NCI-H1092 treated with DMSO at 0.1 percent for 48 hours (cell line): ENCODE measurements at places on chromosomes 13 and 19.

GRCh38 chr19:45352471-45352870 lies 11.9 kb downstream of the KLC3 start:
- DNase-seq = no peak

GRCh38 chr19:34989298-34989697 lies 10.8 kb upstream of the GRAMD1A start:
- no peak for DNase-seq

- no peak for DNase-seq
Measured at GRCh38 chr19:40322271-40322610, 26.0 kb downstream of the C19orf47 start.

GRCh38 chr19:45423589-45424190 lies at the start of gene ERCC1:
TSS of gene ERCC1 (minus strand) at chr19:45423917. CDS start at chr19:45423374, 543 bp downstream.
- peak; percentile 89 for DNase-seq

- no peak for DNase-seq
Measured at GRCh38 chr13:82480415-82480814, 1401.9 kb downstream of the SLITRK1 start.

GRCh38 chr13:111555903-111556302 lies 235.5 kb downstream of the TEX29 start:
- DNase-seq = no peak

GRCh38 chr19:40249781-40250180 lies 23.3 kb upstream of the CCNP start:
- DNase-seq = no peak

DNA sequence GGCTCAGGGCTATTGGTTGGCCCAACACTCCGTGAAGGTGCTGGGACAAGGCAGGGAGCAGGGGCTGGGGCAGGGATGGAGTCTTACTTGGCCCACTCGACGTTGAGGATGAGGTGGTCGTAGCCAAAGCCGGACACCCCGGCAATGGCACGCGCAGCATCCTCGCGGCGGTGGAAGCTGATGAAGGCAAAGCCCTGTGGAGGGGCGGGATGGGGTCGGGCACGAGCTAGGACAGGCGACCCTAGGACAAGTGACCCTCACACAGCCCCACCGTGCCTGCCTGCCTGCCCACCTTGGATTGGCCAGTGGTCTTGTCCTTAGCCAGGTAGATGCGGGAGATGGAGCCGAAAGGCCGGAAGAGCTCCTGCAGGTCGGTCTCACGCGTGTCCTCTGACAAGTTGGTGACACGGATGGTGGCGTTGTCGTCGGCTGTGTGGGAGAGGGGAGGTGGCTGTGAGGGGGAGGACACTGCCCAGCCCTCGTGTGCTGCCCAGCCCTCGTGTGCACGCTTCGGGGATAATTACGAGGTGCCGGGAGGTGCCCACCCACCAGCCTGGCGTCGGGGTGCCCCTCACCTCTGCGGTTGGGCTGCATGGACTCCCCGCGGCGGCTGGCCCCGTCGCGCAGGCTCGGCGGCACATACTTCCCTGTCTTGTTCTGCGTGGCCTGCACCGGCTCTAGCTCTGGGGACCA lies 4.0 kb downstream of the P2RY11 start:
- DNase-seq = no peak

- no peak for DNase-seq
Measured at GRCh38 chr19:28603453-28603852, 609.5 kb downstream of the UQCRFS1 start.

DNA sequence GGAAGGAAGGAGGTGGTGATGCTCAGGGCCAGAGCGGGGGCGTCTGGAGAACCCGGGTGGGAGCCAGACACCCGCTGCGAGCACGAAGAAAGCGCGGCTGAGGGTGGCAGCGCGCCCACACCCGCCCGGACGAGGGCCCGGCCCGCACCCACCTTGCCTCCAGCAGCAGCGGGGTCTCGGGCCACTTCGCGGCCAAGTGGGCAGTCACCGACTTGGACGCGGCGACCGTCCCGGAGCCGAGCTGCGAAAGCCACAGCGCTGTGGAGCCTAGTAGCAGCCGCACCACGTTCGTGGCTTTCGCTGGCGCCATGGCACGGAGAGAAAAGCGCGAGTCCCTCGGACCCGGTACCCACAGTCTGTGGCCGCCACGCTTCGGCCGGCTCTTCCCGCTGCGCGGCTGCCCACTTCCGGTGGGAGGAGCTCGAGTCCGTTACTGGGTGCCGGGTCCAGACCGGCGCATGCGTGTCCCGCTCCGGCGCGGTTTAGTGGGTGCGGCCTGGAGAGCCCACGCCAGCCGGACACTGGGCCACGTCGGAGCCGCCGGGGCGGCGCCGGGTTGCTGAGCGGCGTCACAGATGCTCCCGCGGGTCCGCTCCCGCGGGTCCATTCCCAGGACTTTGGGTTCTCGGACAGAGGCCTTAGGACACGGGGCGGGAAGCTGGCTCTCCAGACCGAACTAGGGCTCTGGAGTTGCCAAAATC lies at the start of gene UGGT2:
UGGT2 (minus strand) TSS at position 399 of the 701 bp plus-strand sequence; CDS start at position 310, 89 bp downstream.
- DNase-seq = peak; percentile 94

- no peak for DNase-seq
Measured at GRCh38 chr13:85527316-85527715, 271.9 kb downstream of the SLITRK6 start.

- no peak for DNase-seq
Measured at GRCh38 chr19:18300930-18301717, 19.7 kb upstream of the JUND start.

- no peak for DNase-seq
Measured at GRCh38 chr13:54950546-54950945, 1921.9 kb downstream of the OLFM4 start.

DNA sequence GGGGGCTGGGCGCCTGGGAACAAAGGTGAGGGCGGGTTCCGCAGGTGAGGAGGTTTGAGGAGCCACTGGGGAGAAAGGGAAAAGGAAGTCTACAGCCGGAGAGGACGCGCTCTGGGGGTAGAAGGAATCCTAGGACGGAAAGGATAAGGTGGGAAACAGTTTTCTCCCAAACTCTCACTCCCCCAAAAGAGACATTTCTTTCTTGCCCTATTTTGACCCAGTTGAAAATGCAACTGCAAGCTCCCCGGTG lies 651 bp upstream of the POLR1D start:
- peak; percentile 80 for DNase-seq

GRCh38 chr19:38224014-38224862 lies at the start of gene DPF1:
TSS of gene DPF1 (minus strand) at chr19:38224222. CDS start at chr19:38224142, 80 bp downstream.
- DNase-seq = peak; percentile 31

- no peak for DNase-seq
Measured at GRCh38 chr13:31043957-31044356, 111.5 kb downstream of the TEX26 start.

GRCh38 chr13:98004107-98004506 lies 50.6 kb downstream of the IPO5 start:
- no peak for DNase-seq

DNA sequence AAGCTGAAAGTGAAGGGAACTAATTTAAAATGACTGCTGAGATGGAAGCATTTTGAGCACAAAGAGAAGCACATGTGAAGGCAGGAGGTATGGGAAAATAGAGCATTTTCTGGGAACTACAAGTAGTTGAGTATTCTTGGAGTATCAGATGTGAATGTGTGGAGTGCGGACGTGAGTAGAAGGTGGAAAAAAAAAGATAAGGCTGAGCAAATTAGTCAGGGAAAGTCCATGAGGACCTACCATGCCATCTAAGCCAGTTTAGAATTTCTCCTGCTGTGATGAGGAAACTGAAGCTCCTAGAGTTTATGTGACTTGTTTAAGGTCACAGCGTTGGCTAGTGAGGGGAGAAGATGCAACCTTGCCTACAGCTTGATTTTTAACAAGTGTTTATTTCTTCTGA lies 578.1 kb upstream of the MIR17HG start:
- no peak for DNase-seq

- DNase-seq = no peak
Measured at GRCh38 chr19:23901360-23901759, 13.3 kb upstream of the ZNF726 start.

- no peak for DNase-seq
Measured at GRCh38 chr13:106493533-106494220, 41.8 kb downstream of the EFNB2 start.

GRCh38 chr19:47469363-47469700 lies 2.4 kb downstream of the SLC8A2 start:
- no peak for DNase-seq

DNA sequence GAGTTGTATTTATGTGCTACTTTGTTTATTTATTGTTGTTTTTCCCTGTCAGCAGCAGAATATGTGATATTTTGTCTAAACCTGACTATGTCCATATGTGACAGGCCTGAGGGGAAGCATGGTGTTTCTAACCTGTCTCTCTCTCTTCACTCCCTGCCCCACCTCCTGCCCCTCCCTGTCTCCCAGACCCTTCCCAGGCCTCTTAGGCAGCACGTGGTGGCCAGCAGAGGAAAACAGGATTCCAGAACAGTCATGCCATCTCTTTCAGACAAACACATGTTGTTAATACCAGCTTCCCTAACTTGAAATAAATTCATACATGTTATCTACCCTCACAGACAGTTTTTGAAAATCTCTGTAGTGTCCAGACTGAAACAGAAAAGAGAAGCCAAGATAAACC lies 31.0 kb upstream of the ATP11A start:
- no peak for DNase-seq

DNA sequence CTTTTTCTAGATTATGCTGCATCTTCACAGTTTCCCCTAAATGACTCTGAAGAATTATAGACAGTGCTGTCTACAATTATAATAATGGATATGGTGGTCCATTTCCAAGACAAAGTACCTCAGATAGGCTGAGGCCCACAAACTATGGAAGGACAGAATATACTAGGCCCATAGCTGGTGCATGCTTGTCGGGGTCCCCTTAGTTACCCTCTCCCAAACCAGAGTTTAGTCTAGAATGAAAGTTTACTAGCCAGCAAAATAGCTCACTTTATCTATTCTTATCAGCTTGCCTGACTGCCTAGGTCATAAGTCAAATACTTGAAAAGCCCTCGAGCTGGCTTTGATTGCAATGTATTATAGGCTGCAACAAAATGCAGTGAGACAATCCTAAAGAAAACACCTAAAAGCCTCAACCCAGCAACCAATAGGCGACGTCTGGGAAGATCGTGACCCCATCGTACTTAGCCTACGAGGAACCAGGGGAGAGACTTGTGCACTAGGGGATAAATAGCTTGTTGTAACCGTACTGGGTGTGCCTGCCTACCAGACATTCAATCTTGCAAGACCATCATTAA lies 785 bp upstream of the IGFL2 start:
- no peak for DNase-seq

DNA sequence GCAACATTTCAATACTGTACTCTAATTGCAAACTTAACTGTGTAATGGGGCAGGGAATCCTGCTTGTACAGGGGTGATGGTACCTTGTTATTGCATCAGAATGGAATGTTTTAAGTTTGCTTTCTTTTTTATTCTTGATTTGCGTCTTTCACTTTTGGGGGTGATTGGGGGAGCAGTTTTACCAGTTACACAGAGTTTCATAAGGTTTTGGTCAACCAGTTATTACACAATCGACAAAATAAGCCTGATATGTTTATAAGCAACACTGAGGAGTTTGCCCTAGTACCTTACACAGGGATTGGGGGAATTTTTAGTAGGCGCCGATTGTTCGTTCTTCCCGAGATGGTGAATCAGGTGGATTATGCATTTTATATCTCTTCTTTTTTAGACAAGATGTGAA lies 2.7 kb downstream of the KLF5 start:
- no peak for DNase-seq

DNA sequence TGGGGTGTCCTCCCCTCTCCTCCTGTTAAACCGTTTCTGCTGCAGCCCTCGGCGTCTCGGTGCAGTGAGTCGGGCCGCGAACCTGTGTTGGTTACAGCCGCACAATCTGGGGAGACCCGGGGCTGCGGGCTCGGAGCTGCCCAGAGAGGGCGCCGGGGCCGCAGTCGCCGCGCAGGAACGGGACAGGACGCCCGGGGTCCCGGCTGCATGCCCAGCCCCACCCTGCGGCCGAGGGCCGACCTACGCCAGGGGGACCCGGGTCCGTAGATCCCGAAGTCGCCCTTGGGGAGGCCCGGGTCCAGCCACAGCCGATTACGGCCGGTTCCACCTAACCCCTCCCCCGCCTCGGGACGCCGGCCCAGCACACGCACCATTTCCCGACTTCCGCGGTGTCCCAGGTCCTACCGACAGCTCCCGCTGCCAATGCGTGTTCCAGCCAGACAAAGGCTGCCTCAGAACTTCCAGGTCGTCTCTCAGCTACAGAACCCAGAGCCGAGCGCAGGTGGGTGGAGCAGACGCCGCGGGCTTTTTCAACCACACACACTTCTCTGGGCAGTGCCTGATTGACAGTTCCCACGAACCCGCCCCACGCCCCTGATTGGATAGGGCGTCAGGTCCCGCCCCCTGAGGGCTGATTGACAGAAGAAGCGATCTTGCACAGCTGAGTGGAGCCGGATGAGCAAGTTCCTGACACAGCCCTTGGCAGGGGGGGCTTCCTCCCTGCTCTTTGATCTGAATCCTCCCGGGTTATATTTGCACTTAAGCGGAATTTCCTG lies at the start of gene ZNF443:
ZNF443 (minus strand) TSS at position 481 of the 776 bp plus-strand sequence; CDS start at position 374, 107 bp downstream.
- DNase-seq = peak; percentile 95

DNA sequence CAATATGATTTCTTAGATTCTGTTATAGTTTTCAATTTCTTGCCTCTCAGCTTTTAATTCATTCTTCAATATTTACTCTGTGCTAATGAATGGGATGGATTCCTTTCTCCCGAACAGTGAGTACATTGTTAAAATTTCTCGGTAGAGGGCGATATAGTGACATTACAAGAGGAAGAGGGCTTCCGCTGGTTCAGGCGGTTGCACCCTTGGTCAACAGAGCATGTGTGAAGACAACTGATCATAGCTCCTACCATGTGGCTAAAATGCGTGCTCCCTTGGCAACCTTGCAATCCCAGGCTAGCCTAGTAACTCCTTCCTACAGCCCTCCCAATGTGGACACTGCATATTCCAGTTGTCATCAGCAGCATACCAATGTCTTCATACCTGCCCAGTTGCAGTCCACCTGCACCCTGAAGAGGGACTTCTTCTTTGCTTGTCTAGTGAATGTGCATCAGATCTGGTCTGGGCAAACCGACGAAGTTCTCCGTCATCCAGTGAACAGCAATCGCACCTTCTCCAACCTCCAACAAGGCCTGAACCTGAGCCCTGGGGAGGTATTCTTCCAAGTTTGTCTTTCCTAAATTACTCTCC lies 653.0 kb upstream of the GPC6 start:
- DNase-seq = no peak

GRCh38 chr19:56740501-56740900 lies 68.9 kb upstream of the ZNF835 start:
- DNase-seq = no peak

DNA sequence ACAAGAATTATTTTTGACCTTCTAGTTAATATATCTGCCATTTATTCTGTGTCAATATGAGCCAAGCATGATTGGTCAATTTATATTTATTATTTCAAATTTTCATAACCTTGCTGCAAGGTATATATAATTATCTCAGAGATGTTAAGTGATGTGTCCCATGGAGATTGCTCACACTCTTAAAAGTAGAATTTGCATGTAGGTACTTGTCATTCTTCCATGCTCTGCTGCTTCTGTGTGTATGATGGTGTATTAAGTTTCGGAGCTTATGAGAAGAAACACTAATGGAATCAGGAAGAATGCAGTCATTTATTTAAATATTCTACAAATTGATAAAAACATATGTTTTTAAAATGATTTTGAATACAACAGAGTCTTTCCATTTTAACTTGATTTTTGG lies 586.8 kb upstream of the MIR17HG start:
- no peak for DNase-seq

GRCh38 chr13:100068133-100068931 lies 20.6 kb upstream of the PCCA start:
- DNase-seq = no peak
